ENCODE measurements at places on chromosomes 7 and 10. TPM values are rescaled to one million over a fixed set of nuclear protein-coding genes. Genes with fewer than 3 reads are reported as not detected.
A peak's percentile ranks its signal among the peaks of the same experiment; 100 is the strongest.

Gene PLEKHS1
- total RNA-seq = not detected

Gene LLCFC1
- not detected for total RNA-seq

- peak; percentile 21 for DNase-seq
Observed at GRCh38 chr10:78196964-78197363, 163.3 kb downstream of the RPS24 start.

DNA sequence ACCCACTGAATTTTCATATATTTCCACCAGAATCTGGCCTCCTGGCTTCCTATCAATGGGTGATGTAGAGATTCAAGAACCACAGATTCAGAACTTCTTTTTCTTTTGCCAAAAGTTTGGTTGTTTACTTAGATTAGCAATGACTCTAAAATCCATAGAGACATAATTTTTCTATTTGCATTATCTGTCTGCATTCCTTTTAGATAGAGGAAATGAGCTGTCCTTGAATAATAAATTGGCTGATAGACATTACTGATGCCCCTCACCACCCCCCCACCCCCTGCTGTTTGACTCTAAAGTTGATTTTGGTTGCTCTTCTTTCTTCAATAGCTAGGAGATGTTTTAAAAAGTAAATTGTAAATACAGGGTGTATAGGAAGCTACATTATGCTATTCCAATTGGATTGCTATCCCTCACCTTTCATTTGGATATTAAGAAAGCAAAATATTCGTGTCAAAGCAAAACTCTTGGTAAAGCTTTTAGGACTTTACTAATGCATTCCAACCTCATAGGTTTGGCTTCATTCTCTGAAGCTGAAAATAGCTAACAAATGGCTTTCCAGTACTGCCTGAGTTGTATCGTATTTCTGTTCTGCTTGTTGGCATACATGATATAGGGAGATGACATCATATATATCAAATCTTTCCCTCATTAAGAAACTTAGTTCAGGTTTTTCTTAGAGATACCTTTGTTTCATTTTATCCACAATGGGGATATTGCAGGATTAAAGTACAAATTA is 606.0 kb downstream of the ARL4A start:
- DNase-seq = no peak

GRCh38 chr7:37920849-37921805 is 687 bp downstream of the EPDR1 start:
- peak; percentile 80 for DNase-seq

DNA sequence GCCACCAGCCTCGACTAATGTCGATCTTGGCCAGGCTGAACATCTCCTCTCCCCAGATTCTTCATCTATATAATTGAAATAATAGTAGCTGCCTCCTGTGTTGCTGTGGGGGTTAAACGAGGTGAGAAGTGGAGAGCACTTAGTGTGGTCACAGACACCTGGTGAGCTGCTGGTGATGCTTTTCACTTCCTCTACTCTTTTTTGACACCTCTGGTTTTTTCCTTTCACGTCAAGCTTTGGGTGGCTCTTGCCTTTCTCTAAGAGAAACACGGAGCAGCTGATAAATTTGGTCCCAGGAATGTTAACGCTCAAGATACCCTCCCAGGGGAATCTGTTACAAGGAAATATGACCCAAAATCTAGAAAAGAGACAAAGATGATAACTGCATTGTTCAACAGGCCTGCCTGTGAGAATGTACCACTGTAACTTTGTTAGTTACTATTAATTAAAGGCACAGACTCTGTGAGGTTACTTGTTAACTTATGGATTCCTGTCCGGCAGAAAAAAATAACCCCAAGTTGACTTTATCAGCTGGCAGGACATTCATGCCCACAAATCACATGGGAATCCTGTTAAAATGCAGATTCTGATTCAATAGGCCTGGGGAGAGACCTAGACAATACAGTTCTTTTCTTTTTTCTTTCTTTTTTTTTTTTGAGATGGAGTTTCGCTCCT is 9.5 kb upstream of the NPFFR1 start:
- no peak for DNase-seq

DNA sequence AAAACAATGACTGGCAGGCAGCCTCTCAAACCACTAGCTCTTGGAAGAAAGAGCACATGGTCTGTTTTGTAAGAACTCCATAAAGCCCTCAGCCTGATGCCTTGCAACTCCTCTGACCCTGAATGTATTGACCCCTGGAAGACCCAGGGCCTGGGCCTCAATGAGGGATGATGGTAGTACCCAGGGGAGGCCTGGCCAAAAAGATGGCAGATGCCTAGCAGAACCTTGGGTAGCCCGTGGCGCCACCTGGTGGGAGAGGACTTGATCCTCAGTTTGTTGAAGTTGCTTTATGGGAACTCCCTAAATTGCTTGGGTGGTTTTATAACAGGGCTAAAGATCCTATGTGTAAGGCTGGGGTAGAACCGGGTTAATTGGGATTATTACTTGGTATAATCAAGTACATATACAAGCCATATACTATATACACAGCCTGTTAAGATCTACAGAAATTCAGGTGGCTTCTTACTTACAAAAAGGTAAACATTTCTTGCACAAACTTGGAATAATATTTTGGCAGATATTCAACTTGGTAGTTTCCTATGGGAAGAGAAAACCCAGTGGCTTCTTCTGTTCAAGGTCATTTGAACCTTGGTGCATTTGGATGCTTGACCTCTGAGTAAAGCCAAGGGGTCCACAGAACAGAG is 95.8 kb upstream of the CACUL1 start:
- DNase-seq = peak; percentile 50
